ENCODE measurements at places on chromosomes 11 and 22.

GRCh38 chr11:131246663-131247062 is 123.8 kb upstream of the NTM start:
- no peak for DNase-seq

DNA sequence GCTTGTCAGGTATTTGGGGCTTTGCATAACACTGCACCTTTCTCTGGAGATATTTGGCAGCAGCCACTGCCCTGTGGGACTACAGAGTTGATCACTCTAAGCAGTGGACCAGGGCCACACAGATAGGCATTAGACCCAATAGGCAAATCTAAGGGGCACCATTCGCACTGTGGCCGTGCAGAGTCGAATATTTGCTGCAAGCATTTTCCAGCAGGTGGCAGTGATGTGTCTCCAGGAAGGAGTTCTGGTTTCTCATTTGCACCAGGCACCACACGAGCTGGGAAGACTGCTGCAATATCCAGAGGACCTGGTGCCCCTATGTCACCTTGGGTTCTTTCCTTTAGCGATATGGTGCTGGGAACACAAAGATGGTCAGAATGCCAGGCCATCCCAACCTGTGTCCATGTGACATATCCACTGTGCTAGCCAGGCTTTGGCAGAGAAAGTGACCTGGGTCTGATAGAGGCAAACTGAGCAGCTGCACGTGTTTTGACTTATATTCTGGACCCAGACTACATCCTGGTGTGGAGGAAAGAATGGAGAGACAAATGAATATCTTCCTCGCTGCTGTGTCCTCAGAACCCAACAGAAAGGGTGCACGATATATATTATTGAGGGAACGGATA is 318.7 kb downstream of the BUD13 start:
- DNase-seq = peak; percentile 4

DNA sequence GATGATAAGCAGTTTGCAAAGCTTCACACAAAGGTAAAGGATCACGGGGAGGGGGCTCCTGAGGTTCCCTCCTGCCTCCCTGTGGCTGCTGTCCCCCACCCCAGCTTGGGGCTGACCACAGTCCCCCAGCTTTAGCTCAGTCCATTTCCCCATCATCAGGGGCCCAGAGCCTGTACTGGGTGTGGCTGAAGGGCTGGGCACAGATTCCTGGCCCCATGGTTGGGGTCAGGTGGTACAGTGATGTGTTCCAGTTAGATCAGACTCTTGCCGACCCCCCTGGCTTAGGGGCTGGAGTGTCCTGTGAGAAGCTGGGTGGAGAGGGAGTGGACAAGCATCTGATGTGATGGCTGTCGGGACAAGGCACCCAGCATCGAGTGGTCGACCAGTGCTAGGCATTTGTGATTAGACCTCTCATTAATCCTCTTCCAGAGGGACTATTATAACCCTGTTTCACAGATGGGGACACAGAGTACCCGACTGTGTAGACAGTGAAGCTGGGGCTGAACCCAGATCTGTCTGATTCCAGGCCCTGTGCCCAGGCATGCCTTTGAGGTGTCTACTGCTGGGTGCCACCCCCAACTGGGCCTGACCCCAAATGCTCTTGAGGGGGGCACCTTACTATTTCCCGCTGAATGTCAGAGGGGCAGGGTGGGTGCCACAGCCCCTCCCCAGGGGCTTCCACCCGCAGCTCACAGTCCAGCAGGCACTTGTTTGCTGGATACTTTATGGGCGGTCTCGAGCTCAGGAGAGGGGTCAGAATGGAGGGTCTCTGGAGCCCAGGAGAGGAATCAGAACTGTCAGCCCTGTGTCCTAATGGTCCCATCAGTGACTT is 4.3 kb downstream of the SHANK3 start:
- DNase-seq = no peak

DNA sequence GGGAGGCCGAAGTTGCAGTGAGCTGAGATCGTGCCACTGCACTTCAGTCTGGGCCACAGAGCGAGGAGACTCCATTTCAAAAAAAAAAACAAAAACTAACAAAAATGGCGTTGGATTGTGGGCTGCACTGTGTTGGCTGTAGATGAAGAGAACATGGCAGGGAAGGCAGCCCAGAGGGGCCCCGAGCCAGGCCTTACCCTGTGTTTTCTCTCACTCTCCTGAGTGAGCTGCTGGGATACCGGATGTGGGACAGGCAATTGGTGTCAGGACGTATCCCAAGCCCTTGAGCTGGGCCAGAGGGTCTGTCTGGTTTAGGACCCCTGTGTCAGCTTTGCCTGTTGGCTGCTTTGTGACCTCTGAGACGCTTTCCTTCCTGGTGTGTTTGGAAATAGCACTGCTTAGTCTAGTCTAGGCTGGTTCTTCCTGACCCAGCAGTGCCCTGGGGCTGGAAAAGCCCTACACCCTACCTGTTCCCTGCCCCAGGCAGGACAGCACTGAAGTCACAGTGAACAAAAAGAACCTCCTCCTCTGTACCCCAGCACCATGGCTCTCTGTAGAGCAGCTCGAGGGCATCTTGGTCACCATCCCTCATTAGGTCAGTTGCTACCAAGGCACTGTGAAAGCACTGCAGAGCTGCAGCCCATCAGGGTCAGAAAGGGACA is 17.8 kb downstream of the CHADL start:
- DNase-seq = no peak

DNA sequence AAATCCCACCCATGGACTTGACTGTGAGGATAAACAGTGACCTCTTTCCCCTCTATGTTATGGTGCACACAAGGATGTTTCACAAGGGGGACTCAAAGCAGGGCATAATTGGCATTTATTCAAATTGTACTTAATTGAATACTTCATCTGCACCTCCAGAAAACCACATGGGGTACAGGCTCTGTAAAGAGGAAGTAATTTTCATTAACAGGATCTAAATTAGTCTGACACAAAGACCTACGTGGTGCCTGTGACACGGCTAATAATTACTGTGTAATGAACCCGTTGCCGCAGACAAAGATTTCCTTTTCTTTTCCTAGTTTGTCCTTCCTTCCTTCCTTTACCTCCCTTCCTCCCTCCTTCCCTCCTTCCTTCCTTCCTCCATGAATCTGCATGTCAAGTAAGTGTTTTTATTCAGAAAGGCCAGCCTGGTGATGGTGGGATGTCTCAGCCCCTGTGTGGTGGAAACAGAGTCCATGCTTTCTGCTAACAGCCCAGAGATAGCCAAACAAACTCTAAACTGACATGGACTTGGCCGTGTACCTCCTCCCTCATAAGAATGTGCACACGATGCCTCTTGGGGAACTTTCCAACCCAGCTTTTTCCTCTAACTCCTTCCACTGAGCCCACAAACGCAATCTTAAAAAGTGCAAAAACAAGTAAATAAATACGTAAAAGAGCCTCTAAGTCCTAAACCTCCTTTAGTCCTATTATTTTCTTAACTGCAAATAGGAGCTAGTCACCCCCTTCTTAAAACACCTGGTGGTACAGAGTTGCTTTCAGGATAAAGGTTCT is 118.8 kb downstream of the INSC start:
- no peak for DNase-seq

DNA sequence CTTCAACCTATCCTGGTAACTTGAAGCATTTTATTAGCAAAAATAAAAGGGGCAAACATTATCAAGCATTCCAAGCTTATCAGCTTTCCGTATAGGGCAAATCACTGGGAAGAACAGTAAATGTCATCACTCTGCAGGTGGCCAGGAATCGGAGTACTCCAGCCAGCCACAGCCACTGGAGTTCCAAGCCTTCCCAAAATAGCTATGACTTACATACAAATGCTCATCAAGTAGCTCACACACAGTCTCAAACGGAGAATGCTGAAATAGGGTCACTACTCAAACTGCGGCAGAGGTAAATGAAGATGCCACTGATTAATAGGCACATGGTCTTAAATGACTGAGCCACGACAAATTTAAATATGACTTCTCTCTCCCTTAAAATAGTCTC is 2.1 kb downstream of the USP28 start:
- DNase-seq = no peak

DNA sequence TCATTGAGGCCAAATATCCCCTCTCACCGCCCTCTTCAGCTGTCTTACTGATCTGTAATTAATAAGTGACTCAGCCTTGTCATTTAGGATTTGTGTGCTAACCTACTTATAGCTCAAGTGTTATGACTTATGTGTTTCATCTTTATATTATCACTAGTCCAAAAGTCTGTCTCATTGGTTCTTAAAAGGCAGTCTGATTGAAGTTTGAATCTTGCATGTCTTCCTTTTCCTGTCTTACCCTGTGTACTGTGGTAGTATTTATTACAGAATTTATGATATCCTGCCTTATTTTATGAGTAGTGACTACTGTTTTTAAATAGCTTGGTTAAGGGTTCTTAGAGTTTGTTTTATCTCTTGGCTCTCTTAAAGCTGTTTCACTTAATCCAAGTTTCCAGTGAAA is 6.3 kb downstream of the DEPDC7 start:
- no peak for DNase-seq

- DNase-seq = no peak
Measured at GRCh38 chr11:72661486-72661885, 12.7 kb downstream of the PDE2A start.
